Breast epithelium (tissue), 4 donors: ENCODE measurements at places on chromosomes 5 and 9. TPM values are rescaled to one million over a fixed set of nuclear protein-coding genes. Genes with fewer than 3 reads are reported as not detected.
A peak's percentile ranks its signal among the peaks of the same experiment; 100 is the strongest.

DNA sequence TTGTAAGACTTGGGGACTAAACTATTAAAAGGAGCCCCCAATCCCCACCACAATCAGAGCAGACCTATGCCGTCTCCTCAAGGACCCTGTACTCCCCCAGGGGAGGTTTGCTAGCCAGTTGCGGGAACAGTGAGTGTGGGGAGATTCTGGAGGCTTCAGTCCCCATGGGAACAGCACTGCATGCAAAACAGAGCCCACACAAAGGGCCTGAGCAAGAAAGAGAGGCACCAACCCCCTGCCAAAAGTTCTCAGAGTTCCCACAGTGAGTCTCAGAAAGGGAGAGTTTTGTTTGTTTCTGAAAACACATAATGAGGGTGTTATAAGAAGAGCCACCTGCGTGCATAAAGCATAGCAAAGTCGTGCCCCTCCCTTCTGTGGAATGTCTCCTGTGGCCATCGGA, 56.6 kb downstream of the CFAP90 start:
- DNase-seq, result no peak

- DNase-seq, result no peak
These were observed 1211.2 kb downstream of the EFNA5 start for GRCh38 chr5:106459541-106459940.

DNA sequence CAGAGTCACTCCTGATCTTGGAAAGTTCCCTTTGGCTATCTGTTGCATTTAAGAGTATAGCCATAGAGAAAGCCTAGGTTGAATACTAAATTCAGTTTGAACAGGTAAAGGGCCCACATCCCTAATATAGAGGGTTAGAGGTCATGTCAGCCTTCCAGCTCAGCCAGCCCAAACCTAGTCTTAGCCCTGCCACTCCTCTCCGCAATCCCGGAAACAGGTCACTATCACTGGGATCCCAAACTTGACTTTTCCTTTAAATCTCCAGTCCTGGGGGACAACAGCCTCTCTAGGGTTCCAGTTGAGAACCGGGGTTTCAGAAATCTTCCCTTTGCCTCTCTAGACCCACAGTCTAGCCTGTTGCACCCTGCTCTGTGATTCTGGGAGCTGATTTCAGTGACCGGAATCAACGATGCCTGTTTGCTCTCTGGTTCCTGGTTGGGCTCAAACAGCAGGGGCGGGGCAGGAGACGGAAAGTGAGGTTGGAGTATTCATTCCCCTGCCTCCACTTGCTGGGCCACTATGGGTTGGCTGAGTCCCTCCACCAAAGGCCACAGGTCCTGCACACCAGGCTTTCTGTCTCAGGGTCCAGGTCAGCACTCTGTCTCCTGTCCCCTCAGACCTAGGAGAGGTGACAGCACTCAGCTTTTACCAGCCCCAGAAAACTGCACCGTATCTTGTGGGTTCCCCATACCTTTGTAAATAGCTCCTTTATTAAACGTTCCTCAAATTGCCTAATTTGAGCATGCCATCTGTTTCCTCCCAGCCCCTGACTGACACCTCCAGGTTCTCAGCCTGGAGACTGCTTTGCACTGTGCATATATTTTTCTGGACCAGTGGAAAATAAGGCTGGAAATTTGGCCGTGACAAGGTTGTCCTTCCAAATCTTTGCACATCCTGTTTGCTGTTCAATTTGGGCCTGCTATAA, 23.8 kb upstream of the CPEB4 start:
- peak; percentile 75 for DNase-seq

The DDX4 gene
- not detected for total RNA-seq

DNA sequence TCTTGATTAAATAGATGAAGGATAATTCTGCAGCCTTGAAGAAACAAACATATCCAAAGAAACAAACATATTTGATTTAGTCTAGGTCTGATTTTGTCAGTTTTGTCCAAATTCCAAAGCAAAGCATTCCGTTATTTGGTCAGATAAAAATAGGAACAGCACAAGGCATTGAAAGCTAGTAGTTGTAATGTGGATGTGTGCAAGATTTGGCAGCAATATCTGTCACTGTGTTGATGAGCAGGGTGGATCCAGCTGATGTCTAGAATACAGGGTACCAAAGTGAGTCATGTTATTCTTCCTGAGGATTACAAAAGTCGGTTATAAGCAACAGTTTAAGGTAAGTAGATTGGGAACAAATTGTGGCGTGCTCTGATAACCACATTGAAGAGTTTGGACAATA, 69.3 kb upstream of the PLPPR1 start:
- DNase-seq, result no peak

DNA sequence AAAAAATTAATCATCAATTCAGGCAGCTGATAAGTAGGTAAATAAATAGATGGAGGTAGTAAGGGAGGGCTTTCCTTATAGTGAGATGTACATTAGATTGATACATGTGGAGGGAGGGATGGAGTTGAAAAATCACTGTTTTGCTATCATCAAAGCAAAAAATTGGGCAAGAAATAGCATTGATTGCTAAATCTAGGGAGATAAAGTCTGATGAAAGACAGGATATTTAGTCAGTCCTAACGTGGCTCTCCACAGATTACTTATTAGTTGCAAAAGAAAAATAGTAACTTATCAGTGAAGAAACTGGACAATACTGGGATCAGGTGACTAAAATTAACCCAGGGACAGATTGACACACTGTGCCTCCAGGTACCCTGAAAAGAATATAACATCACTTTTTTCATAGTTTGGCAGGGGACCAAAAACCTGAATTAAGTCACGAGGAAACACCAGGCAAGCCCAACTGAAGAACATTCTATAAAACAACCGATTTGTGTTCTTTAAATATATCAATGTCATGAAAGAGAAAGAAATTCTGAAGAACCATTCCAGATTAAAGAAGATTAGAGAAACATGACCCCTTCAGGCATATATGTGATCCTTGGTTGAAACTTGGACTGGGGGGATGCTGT, 27.1 kb upstream of the GOLPH3 start:
- no peak for DNase-seq

DNA sequence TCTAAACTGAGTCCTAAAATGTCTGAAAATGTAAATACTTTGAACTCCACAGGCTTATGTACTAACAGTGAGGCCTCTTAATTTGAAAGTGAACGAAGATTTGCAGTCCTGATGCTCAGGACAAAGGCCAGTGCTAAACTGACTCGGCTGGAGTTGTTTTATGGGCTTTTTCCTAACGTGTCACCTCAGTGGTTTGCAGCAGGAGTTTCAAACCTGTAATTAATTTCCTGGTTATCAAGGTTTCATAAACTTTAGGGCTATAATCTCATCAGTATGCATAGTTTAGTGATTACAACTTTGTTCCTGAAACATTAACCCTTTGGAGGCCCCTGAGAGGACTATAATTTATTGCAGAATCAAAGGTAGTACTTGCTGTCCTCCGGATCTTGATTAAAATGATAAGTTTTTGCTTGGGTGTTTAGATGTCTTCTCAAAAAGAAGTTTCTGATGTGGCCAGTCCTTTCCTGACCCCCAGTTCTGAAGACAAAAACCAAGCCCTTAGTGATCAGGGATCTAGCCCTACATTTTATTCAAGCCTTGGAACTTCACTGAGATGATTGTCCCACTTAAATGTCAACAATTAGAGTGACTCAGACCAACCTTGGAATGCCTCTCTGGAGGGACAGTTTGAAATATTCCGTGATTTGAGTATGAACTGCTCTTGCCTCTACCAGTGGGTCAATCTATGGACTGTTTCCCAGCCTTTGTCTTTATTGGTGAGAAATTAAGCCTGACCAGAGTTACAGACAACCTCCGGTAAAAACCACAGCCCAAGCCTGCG, 11.1 kb upstream of the S100Z start:
- no peak for DNase-seq

GRCh38 chr5:159645179-159645846, 271.0 kb upstream of the ADRA1B start:
- DNase-seq, result no peak

GRCh38 chr5:127561254-127561653, 43.8 kb downstream of the PRRC1 start:
- DNase-seq, result no peak

DNA sequence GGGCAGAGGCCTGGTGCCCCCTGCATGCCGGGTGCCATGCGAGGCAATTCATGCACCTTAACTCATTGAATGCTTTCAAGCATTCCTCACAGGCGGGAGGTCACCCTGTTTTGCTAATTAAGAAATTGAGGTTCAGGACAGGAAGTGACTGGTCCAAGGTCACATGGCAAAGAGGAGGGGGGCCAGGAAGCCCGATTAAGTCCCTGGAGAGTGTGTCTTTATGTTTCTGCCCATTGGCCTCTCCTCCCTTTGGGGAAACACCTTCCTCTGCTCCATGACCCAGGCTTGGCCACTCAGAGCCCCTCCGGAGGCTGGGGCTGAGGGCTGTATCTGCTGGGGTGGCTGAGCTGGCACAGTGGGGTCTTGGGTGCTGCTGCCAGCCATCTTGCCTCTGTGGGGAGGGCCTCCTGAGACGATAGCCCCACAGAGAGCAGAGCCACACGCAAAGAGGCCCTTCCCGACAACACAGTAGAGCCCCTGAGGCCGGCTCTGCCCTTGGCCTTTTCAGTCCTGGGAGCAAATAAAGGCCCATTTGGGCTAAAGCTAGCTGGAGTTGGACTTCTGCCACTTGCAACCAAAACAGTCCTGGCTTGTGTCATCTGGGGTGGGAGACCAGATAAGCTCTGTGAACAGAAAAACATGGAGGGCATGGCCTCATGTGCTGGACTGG, 90.8 kb upstream of the NEURL1B start:
- no peak for DNase-seq

- no peak for DNase-seq
These were observed 877.7 kb downstream of the TLE1 start for GRCh38 chr9:80811656-80812055.

The GABRA1 gene
- not detected for total RNA-seq

The FXN gene
- 3.8 TPM for total RNA-seq
